Gastroesophageal sphincter (tissue), 4 donors: ENCODE measurements at places on chromosomes 1 and 21. TPM values are rescaled to one million over a fixed set of nuclear protein-coding genes. Genes with fewer than 3 reads are reported as not detected.

Gene KIFAP3
- total RNA-seq: 42.9 TPM

DNA sequence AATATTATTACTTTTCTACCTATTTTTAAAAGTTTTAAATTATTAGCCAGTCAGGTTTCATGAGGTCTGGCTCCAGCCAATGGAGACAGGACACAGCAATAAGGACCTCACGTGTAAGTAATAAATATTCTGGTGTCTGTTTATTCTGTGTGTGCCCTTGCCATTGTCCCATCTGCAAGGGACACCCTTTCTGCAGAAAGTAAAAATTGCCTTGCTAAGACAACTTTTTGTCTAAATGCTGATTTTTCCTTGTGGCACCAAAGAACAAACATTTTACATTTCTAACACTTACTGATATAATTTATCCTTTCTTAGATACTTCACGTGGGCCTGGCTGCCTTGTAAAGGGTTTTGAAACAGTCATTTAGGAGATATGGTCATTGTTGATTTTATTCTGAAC, 29.4 kb downstream of the OVAAL start:
- ATAC-seq: no peak

GRCh38 chr1:206419250-206419649, 51.0 kb upstream of the IKBKE start:
- ATAC-seq: no peak

- ATAC-seq: no peak
These were observed 28.0 kb upstream of the NID1 start for GRCh38 chr1:236092899-236093298.
